ENCODE measurements at places on chromosomes 2 and 18.

DNA sequence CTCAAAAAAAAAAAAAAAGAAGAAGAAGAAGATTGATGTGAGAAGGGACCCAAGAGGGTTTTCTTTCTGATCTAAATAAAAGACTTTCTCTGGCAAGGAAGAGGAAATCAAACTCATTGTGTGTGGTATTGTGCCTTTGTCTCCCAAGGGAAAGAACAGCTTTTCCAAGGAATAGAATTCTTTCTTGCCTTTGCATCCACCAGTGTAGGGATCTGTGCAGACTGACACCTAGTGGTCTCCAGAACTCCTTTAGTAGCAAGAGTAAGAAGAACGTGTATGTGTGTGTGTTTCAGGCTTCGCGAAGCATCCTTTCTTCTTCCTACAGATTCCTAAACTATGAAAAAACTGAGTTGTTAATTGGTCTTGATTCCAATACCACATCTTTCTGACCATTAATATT lies 33.5 kb upstream of the CRIM1 start:
- peak; percentile 70 for DNase-seq

GRCh38 chr2:230731512-230731911 lies 18.9 kb downstream of the CAB39 start:
- no peak for DNase-seq

DNA sequence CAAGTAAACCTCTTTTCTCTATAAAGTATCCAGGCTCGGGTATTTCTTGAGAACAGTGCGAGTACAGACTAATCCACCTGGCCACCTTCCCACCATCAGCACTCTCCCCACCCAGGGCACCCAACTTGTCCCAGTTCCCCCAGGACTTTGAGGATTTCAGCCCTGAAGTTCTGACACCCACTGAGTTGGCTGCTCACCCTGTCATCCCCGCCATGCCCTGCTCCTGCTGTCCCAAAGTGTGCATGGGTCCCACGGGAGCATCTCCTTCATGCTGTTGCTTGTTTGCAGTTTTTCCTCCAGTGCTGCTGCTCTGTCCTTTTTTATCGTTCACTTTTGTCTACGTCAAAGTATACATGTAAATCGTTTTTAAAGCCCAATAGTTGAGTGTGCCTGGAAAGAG lies 273.9 kb downstream of the PHLPP1 start:
- no peak for DNase-seq

DNA sequence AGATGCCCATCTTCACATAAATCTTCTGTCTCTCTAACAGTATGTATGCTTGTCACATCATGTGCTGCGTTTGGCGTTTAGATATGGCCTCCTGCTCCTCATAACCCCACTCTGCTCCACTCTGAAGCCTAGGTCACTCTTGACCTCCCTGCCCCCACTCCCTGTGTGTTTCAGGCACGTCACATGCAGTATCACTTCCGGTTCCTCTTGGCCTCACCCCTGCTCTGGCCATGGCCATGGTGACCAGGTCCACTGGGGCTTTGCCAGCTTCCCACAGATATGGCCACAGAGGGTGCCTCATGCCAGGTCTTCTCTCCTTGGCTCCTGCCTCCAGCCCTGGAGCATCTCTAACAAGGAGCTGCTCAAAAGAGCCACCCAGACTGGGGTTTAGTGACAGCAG lies 160.0 kb downstream of the RNF152 start:
- DNase-seq = no peak

- no peak for DNase-seq
Observed at GRCh38 chr2:101794141-101794540, 96.6 kb downstream of the MAP4K4 start.

DNA sequence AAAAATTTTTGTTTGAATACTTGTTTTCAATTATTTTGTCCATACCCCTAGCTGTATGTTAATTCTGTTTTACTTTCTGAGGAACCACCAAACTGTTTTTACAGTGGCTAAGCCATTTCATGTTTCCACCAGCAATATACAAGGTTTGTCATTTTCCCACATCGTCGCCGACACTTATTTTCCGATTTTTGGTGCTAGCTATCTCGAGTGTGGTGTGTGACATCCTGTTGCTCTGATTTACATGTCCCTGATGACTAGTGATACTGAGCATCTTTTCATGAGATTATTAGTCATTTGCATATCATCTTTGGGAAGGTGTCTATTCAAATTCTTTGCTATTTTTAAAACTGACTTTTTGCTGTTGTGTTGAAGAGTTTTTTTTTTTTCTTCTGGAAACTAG lies 7.2 kb upstream of the GPC1 start:
- no peak for DNase-seq

DNA sequence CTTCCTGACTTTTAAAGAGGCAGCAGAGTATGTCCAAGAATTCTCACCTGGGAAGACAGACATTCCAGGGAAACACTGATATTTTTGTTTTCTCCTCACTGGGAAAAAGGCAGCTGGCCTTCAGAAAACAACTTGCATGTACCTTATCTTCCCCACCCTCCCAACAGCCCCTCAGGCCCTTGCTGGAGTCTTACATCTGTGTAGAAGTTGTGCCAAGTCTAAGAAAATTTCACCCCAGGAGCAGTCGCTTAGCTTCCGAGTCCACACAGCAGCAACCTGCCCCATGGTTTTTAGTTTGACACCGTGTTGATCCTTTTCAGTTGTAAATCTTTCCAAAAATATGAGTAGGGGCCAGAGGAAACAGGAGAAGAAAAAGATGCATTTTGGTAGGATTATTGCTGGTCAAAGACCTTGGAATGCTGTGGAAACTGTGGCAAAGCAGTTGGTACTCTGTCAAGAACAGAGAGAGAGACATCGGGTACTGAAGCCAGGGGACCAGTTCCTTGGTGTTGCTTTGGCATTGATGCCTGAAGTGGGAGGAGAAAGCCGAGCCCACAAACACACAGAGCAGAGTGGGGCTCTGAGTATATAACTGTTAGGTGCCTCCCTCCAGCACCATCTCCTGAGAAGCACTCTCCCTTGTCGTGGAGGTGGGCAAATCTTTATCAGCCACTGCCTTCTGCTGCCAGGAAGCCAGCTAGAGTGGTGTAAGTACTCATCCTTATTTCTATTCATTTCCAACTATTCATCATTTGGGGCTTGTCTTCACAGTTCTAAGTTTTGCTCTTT lies at the start of gene SLC14A1:
Gene SLC14A1, plus strand, starts transcription at position 615 of the 789 bp plus-strand sequence. CDS start 6,140 bp downstream, outside the sequence.
- no peak for DNase-seq

GRCh38 chr2:30147715-30148610 lies 1.2 kb downstream of the YPEL5 start:
- DNase-seq = peak; percentile 74

GRCh38 chr2:68889021-68889420 lies 17.8 kb upstream of the BMP10 start:
- DNase-seq = no peak

DNA sequence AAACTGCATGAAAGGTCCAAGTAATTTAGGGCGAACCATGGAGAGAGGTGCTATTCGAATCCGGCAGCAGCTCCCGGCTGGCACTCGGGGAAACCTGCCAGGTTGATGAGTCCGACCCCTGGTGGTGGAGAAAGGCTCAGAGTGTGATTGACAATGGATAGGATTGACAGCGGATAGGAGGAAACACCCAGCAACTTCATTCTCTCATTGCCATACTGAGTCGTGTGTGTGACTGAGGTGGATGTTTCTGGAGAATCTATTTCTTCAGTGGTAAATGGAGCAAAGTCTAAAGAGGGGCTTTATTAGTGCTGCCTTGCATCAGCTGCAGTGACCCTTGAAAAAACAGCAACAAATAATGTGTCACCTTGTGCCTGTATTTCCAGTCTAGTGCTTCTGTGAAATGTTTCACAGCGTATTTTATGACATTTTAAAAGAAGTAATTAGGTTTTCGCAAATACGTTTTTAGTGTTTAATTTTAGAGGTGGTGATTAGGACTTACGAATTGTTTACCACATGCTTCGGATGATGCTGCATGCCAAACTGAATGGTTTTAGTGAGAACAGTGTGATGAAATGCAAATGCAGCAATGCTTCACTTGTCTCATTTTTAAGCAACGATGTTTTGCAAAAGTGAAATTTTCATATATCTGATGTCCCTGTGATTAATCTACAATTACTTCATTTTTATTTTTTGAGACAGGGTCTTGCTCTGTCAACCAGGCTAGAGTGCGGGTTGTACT lies 102.0 kb downstream of the DCDC2C start:
- no peak for DNase-seq

DNA sequence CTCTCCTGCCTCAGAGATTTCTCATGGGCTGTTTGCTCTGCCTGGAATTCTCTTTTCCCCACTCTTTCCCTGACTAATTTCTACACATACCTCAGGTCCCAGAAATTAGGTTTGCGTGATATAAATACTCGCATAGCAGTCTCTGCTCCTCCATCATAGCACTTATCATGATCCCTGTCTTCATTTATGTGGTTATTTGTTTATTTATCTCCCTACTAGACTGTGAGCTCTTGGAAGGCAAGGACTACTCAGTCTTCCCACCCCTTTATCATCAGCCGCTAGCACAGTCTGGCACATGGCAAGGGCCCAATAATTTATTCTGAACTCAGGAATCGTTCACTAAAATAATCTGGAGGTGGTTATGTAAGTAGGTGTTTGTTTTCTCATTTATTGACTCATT lies 79.3 kb downstream of the ADCYAP1 start:
- DNase-seq = no peak

GRCh38 chr2:15979759-15980604 lies 39.6 kb downstream of the MYCN start:
- DNase-seq = no peak

DNA sequence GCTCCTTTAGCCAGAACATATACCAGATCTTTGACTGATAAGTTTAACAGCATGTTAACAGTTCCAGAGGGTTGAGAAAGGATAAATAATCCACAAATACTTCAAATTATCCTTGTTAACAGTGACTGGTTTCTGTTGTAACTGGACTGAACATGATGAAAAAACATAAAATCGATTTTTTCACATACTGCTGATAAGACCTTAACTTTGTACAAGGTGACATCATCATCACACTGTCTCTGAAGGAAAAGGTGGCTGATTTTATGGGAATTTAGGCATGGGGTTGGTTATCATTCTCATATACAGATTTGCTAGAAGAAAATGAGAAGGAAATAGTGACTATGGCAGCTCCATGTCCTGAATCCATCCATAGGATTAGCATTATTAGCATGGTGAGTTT lies 36.1 kb downstream of the OTX1 start:
- DNase-seq = no peak

- peak; percentile 96 for DNase-seq
Observed at GRCh38 chr2:42969231-42970150, 177.1 kb upstream of the HAAO start.

GRCh38 chr18:12943215-12943614 lies 4.6 kb upstream of the SEH1L start:
- peak; percentile 45 for DNase-seq

- DNase-seq = no peak
Observed at GRCh38 chr2:201709747-201710146, 11.3 kb upstream of the MPP4 start.

- DNase-seq = peak; percentile 71
Observed at GRCh38 chr2:199462956-199463692, 5.4 kb upstream of the SATB2 start.

DNA sequence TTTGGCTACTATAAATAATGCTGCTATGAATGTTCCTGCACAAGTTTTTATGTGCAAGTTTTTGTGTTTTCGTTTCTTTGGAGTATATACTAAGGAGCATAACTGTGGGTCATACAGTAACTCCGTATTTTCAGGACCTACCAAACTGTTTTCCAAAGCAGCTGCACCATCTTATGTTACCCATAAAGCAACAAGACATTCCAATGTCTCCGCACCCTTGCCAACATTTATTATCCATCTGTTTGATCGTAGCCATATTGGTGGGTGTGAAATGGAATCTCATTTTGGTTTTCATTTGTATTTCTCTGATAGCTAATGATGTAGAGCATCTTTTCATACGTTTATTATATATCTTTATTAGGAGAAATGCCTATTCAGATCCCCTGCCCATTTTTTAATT lies 13.8 kb downstream of the TMEM131 start:
- DNase-seq = no peak

- DNase-seq = no peak
Observed at GRCh38 chr2:159873258-159873657, 75.2 kb upstream of the CD302 start.

GRCh38 chr2:150066490-150066889 lies 421.0 kb downstream of the RND3 start:
- no peak for DNase-seq

DNA sequence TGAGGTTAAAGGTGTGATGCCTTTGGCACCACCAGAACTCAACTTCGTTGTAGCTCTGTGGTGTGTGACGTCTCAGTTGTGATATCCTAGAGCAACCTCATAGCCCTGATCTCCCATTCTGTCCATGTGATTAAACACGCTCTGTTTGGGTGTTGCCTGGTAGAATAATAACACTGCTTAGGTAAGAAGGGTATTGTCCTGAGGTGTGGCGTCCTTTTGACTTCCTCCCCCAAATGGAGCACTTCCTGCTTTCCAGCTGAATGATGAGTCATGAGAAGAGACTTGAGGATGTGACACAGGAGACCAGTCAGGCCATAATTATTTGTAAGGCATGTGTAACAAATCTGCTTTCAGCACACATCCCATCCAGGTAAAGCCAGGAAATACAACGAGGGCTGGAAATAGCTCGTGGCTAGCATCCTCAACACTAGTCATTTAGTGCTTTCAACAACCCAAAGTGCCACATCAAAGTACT lies 100.7 kb downstream of the RAPGEF4 start:
- DNase-seq = peak; percentile 61

DNA sequence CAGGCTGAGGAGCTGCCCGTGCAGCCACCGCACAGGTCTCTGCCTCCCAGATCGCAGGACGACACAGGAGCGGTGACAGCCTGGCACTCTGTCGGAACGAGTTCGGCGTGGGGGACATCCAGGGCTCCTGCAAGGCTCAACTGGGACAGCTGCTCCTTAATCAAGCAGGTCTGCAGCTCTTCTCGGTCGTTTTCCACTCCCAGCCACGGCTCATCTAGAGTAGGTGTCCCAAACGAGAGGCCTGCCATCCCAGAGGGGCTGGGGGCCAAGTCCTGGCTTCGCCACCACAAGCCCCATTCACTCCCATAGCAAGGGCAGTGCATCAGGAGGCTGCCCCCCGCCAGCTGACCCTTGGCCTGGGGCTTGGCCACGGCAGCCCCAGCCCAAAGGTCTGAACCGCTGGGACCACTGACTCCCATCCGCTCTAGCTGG lies 22.5 kb downstream of the PASK start:
- DNase-seq = no peak

Data from fibroblast of skin of scalp (primary cell).